Smooth muscle cell of the umbilical artery (primary cell): ENCODE measurements at places on chromosomes 5 and 9. TPM values are rescaled to one million over a fixed set of nuclear protein-coding genes. Genes with fewer than 3 reads are reported as not detected.

ZNF658 gene
- 3.1 and 4.5 TPM in 2 replicates for total RNA-seq

SH3TC2 gene
- 1.2 TPM in 2 replicates for total RNA-seq

SLC23A1 gene
- not detected in 2 replicates for total RNA-seq

TAF1L gene
- not detected in 2 replicates for total RNA-seq

GPR151 gene
- not detected in 2 replicates for total RNA-seq

AFAP1L1 gene
- 1.5 and 3.4 TPM in 2 replicates for total RNA-seq

CCL27 gene
- 0.14 and 0.59 TPM in 2 replicates for total RNA-seq

ENTR1 gene
- total RNA-seq: 30.3 and 46.5 TPM in 2 replicates

PCDHAC2 gene
- 0.30 and 0.32 TPM in 2 replicates for total RNA-seq

FREM1 gene
- 0.09 and 0.59 TPM in 2 replicates for total RNA-seq

SIT1 gene
- total RNA-seq: not detected in 2 replicates

EGFLAM gene
- total RNA-seq: 1.3 and 11.3 TPM in 2 replicates

TEX48 gene
- not detected in 2 replicates for total RNA-seq

PSIP1 gene
- 15.4 and 28.8 TPM in 2 replicates for total RNA-seq

ACOT12 gene
- 0.23 TPM in 1 of 2 replicates, not detected in the other for total RNA-seq

ANKRD33B gene
- total RNA-seq: 1.2 and 2.4 TPM in 2 replicates

GAPT gene
- not detected in 2 replicates for total RNA-seq

PCDHGA12 gene
- total RNA-seq: 16.3 and 33.7 TPM in 2 replicates

ADCY2 gene
- 0.05 TPM in 1 of 2 replicates, not detected in the other for total RNA-seq

AMBP gene
- total RNA-seq: not detected in 2 replicates

PRRC1 gene
- total RNA-seq: 66.2 and 97.0 TPM in 2 replicates

IFNA2 gene
- not detected in 2 replicates for total RNA-seq

PCDHB10 gene
- 0.42 and 0.59 TPM in 2 replicates for total RNA-seq

CDKN2B gene
- total RNA-seq: 74.0 and 173 TPM in 2 replicates

SLU7 gene
- total RNA-seq: 71.6 and 75.3 TPM in 2 replicates

PAEP gene
- not detected in 2 replicates for total RNA-seq

CDKN2A gene
- 25.8 and 27.9 TPM in 2 replicates for total RNA-seq

UGT3A1 gene
- total RNA-seq: not detected in 2 replicates

SV2C gene
- total RNA-seq: not detected in 2 replicates

RNF180 gene
- total RNA-seq: 7.4 and 15.2 TPM in 2 replicates

DPH7 gene
- total RNA-seq: 25.2 and 28.8 TPM in 2 replicates

C9orf50 gene
- not detected in 2 replicates for total RNA-seq
